Activated CD8-positive, alpha-beta memory T cell treated with anti-CD3 and anti-CD28 coated beads for 4 hours (primary cell): ENCODE measurements at places on chromosomes 2 and 18.

DNA sequence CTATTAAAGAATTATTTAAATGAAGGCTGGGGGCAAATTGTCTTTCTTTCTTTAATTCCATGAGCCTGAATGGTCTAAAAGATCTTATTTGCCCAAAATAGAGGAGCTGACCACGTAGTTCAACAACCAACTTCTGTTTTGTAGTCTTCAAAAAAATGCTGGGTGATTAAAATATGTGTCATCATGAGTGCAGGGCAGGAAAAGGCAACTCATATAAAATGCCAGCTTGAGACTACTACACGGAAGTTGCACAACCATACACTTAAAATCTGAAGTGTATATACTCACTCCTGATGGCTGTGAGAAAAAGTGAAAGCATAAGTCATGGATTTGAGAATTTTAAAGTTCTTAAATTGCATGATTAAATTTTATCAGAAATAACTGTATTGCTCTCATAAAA lies 210.9 kb downstream of the DYM start:
- DNase-seq, result no peak

GRCh38 chr2:240178564-240178963 lies 38.1 kb upstream of the OTOS start:
- no peak for DNase-seq

- no peak for DNase-seq
Measured at GRCh38 chr2:186559370-186559769, 30.5 kb upstream of the ITGAV start.

DNA sequence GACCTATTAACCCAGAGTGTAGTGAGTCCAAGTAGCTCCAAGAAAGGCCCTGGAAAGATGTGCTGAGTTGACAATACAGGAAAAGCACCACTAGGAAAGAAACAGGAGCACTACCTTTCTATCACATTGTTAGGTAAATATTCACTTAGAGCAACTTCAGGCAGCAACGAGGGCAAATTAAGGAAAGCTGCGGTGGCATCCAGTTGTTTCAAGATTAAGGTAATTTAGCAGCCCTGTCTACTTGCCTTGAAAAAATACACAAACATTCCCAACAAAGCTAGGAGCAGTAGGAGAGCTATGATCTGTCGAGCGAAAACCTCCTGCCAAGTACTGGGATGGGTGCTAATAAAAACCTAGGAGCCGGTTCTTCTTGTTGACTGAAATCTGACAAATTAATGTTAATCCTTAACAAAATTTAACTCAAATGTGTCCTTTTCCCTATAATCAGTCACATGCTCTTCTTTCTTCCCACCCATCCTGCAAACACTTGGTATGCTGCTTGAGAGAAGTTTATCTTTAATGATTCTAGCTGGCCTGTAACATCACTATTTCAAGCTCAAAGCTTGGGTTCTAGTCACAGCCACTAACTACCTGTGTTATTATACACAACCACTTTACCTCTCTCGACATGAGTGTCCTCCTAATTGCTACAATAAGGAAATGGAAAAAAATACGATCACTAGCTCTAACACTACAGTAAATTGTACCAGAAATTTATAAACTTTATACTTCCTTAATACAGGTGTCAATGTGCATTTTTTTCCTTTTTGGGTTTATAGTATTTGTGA lies 2.0 kb downstream of the ACAA2 start:
- DNase-seq, result no peak

DNA sequence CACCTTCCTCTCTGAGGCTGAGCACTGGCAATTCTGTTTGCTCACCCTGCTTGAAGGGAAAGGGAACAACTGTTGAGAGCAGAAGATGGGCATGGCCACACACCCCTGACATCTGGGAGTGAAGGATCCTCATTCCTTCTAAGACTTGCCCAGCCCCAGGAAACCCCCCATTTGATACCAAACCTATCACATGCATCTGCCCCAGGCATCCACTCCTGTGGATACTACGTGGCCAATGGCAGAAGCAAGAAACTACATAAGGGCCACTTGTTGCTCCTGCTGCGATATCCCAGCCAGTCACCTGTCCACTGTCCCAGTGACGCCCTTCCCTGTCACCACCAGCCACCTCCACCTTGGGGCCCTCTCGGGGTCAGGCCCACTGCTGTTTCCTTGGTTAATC lies 185.2 kb downstream of the SMAD2 start:
- no peak for DNase-seq

GRCh38 chr2:41895334-41895664 lies 152.5 kb upstream of the PKDCC start:
- no peak for DNase-seq

DNA sequence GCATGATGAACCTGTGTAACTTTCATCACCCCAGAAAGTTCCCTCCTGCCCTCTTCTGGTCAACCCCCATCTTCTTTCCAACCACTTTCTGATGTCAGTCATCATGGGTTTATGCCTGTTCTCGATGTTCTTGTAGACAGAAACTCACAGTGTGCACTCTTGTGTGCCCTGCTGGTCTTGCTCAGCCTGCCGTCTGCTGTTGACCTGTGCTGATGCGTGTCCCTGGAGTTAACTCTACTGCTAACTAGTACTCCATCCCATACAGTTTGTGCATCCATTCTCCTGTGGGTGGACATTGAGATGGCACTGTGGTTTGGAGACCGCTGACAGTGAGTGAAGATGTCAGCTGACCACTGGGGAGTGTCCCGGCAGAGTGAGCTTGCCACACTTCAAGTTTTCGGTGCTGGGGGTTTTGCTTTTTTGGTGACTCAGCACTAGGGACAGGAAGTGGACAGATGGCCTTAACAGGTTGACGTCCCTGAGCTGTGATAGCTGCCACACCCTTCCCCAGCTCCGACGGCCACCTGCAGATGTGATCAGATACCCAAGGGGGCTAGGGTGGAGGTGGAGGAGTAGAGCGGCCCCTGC lies 14.8 kb downstream of the KLHL29 start:
- DNase-seq, result no peak

- no peak for DNase-seq
Measured at GRCh38 chr18:46916551-46917107, 678 bp downstream of the PIAS2 start.

DNA sequence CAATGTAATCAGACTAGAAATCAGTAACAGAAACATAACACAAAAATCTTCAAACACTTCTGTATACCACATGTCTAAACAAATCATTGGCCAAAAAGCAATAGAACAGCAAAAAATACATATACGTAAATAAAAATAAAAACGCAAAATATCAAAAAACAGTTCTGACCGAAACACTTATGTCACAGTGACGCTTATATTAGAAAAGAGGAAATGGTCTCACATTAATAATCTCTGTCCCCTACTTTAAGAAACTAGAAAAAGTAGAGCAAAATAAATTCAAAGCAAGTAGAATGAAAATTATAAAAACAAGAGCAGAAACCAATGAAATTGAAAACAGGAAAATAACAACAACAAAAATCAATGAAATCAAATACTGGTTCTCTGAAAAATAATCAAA lies 41.9 kb downstream of the TMEM131 start:
- no peak for DNase-seq

DNA sequence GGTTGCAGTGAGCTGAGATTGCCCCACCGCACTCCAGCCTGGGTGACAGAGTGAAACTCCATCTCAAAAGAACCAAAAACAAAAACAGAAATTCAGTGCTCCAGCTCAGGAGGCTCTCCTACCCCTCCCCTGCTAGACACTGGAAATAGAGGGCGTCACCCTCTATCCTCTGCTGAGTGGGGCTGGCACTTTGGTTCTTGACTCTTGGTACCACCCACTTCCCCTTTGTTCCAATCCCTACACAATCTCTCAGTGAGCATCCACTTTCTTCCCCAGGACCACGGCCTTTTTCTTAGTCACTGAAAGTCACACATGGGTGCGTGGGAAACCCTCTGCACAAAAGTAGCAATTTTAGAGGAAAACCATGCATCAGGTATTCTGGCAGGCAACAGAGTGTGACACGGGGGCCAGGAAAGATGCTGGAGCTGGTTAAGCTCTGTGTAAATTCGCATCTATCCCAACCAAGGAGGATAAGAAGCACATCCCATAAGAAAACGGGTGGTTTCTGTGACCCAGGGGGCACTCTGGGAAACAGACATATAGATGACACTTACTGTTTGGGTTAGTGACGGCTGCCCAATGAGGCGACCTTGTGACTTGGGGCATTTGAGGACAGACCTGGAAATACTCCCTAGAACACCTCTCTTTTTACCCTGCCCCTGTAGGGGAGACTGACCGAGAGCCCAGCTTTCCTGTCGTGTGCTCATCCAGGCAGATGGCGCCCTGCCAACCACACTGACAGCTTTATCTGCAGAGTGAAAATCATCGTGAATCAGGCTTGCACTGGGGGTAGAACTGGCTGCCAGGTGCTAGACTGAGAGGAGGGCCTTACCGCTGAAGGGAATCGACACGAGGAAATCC lies 7.7 kb downstream of the HJURP start:
- no peak for DNase-seq

DNA sequence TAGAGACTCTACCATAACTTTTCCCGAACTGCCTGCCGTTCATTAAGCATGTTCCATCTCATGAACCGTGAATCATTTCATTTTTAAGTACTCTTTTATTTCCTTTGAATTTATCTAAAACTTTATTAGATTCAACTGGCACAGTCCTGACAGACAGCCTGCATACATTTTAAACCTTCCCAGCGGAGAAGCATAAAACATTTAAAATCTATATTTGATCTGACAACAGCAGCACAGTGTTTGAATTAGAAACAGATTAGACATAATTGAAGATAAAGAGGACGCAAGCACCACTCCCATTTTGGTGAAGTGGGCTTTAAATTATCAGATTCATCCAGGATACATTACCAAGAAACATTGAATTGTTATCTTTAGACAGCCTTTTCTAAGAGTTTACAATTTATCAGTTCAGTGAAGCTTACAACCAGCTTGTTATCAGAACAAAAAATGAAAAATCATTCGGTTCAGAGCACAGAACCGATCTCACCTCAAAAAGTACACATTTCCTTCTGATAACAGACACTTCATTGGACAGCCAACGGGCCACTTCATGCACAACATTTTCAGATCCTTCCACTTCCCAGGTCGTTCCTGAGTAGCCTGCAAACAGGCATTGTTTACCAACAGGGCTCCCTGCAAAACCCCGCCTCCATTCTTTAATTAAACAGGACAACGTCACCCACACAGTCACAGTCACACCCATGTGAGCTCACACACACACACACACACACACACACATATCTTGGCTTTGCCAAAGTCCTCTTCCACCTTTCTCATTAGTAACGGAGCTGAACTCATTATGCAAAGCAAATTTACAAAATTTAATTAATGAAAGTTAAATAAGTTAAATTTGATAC lies 171.2 kb downstream of the SP3 start:
- DNase-seq, result no peak

DNA sequence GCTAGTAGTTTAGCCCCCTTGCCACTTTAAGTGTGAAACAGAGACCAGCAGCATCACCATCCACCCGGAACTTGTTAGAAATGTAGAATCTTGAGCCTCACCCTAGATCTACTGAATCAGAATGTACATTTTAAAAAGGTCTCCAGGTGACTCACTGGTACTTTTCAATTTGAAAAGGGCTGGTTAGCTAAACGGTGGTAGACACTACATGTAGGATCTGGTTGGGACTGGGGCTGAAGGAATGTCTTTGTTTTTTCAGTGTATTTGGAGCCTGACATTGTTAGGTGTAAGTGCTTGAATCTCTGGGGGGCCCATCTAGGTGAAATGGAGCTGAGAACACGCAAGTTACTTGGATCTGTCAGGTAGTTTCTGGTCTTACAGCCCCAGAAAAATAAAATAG lies 44.0 kb upstream of the XPO1 start:
- DNase-seq, result no peak

DNA sequence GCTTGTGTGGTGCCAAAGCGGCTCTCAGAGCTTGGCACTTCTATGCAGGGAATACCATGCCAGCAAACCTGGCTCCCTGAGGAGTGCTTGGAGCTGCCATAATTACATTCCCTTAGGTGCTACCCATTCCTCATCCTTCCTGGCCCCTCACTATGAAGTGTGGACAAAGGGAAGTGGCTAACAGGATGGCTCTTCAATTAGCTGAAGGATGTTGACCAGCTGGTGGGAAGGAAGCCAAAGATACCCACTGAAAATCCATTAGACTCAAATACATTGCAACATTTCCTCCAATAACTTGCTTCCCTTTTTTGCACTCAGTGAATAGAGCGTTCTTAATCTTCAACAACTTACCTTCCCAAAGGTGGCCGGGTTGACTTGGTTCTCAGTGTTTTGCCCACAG lies 8.5 kb downstream of the RFX8 start:
- no peak for DNase-seq

GRCh38 chr2:74004212-74005182 lies 19.8 kb downstream of the TET3 start:
- no peak for DNase-seq
